Esophagus mucosa (tissue), 1 donor: ENCODE measurements at places on chromosomes 11 and 22. TPM values are rescaled to one million over a fixed set of nuclear protein-coding genes. Genes with fewer than 3 reads are reported as not detected.
A peak's percentile ranks its signal among the peaks of the same experiment; 100 is the strongest.

- no peak for ATAC-seq
These were observed 9.7 kb downstream of the SELENOO start for GRCh38 chr22:50210378-50211139.

- no peak for ATAC-seq
These were observed 1593.1 kb upstream of the RAG2 start for GRCh38 chr11:38191101-38191500.

DNA sequence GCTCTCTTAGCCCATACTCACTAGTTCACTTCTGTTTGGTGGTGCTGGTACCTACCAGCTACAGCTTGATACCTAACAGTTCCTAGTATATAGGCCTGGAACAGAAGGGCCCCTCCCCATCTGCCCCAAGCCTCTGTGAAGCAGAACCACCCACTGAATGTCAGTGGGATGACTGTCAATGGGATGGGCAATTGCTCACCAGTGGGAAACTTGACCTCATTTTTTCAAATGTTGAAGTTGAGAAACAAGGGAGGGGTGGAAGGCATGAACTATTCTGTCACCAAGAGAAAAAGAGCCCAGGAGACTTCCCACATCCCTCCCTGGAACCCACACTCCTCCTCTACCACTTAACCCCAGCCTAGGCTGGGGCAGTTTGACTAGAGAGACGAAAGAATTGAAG lies at the start of gene NLRP10:
Gene NLRP10 (minus strand): TSS at position 62 of the 400 bp plus-strand sequence. CDS start 1,952 bp downstream, outside the sequence.
- peak; percentile 49 for ATAC-seq

DNA sequence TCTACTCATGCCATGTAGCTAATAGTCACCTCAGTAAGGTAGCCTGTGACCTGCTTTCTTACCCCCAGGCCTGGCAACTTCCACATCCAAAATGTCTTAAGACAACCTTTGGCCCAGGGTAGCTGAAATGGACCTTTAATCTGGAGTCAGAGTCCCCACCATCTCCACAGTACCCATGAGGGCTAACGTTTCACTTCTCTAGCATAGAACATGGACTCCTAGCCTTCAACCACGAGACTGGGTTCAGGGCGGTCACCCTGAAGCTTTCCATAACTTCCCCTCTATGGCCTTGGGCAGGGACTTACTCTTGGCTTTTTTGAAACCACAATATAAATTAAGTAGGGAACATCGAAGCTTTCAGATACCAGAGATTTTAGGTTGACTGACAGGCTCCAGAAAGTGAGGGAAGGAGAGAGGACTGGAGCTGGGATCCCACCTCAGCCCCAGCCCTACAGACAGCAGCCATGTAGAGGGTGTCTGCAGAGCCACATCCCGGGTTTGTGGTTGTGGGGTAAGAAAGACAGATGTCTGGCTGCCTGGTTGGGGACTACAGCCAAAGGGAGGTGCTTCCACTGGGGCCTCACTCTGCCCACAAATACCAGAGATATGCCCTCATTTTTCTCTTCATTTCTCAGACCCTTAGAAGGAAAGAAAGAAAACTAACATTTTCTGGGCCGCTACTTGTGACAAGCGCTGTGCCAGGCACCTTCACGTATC lies 2.6 kb downstream of the TBC1D10A start:
- ATAC-seq = no peak

DNA sequence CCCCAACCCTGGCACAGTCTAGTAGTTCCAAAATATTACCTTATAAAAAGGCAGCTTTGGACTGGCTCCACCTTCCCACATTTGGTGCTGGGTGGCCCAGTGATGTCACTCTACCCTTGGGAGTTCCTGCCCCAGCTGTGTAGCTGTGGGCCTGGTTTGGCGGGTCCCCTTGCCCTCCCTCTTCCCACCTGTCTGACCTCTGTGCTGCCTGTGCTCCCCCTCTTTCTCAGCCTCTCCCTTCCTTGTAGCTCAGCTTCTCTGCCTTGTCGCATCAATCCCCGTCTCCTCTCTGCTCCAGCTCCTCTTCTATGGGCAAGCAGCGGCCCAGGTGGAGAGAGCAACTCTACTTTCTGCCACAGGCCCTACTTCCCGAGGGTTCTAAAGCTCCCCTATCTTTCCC lies 54.6 kb downstream of the CHRDL2 start:
- no peak for ATAC-seq

- ATAC-seq = no peak
These were observed 34.4 kb downstream of the RELT start for GRCh38 chr11:73410627-73411026.

DNA sequence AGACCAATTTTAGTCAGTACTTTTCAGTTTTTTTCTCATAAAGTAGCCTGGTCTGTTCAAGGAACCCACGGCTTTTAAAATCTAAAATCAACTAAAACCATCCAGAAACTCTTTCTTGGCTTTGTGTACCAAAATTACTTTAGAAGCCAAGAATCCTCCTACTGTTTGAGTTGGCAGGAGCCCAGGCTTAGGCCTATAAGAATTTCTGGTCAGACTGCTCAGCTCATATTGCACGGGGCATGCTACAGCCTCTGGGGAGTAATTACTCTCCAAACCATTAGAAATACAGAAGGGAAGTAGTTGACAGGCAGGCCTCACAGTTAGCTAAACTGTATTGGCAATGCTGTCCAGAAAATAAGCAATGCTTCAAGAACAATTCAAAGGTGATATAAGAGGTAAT lies 1862.9 kb upstream of the RAG2 start:
- no peak for ATAC-seq

GRCh38 chr11:35735903-35736302 lies 73.3 kb downstream of the TRIM44 start:
- ATAC-seq = no peak

- no peak for ATAC-seq
These were observed 13.5 kb downstream of the DCPS start for GRCh38 chr11:126317432-126317755.

The LRRC74B gene
- total RNA-seq = 0.20 TPM

The MS4A6A gene
- 4.9 TPM for total RNA-seq

The CDKN1C gene
- total RNA-seq = 3.5 TPM
